ENCODE measurements at places on chromosomes 6 and 20.

GRCh38 chr6:131910219-131910589 is 41.0 kb downstream of the CCN2 start:
- no peak for DNase-seq

DNA sequence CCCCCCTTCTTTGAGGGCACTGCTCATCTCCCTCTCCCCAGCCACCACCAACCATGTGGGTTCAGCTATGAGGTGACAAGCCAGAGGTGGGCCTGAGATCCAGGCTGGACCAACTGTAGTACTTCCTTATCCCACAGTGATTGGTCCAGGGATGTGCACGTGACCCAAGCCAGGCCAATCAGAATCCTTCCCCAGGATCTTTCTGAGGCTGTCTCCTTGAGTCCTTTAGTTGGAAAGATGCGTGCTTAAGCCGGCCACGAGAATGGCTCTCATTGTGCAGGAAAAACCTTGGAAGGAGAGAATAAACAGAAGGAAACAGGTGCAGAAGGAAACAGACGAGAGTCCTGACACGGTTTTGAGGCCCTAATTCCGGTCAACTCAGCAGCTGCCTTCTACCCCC is 39.2 kb downstream of the ZC3H12D start:
- no peak for DNase-seq

DNA sequence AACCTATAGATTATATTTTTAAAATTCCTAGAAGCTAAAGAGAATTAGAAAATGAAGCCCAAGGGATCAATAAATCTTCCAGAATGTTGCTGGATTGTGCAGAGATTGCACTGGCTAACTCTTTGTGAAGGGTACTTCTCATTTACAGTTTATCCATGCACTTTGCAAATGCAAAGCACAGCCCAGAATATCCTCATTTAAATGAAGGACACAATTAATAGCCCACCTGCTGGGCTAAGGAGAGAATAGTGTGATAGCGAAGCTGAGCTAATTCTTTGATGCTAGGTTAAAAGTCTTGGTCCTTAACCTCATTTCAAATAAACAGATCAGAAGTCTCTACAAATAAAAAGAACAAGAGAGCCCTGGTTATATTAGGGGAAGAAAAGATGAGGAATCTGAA is 72.5 kb downstream of the SMPDL3A start:
- no peak for DNase-seq

DNA sequence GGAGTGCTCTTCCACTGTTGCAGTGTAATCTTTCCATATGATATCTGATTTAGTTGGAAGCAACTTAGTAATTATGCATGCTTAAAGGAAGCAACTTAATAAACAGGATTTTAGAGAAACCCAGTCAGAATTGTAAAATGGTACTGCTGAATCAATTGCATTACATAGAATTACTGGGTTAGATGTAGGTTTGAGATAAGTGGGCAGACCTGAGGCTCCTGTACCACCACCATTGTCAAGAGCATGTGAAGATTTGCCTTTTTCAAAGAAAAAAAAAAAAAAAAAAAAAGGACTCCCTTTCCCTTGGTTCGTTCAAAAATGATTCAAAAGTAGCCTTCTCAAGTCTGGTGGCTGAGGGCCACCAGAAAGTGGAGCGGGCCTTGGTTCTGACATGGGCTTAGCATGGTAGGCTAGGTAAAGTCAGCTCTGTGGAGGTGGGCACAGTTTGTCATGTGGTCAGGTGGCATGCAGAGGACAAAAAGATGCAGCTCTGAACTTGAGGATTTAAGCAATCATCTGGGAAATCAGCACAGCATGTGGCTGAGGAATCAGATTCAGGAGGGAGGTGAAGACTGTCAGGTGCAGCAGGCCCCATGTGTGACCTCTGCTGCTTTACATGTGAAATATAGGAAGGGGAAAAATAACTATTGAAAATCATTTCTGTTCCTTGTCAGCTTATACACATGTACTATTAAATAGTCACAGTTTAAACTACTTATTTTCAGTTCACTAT is 32.4 kb downstream of the ARID1B start:
- no peak for DNase-seq

DNA sequence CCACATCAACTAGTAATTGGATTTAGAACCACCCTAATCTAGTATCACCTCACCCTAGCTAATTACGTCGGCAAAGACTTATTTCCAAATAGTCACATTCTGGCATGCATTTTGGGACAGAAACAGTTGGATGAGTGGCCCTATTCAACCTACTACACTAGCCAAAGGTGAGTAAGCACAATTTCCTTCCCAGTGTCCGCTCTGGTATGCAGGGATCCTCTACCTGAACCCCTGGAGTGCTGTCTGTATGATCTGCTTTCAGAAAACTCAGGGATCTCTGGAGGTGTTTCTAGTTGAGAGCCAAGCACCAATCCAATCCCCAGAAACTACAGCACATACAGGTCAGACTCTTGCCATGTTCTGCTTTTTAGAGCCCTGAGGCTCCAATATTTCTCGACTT is 717.4 kb upstream of the MANEA start:
- DNase-seq, result no peak

Data from stimulated activated CD4-positive, alpha-beta T cell treated with anti-CD3 and anti-CD28 coated beads, TNF-alpha, amount 100 ng/mL, for 48 hours (primary cell).